ENCODE measurements at places on chromosomes 2 and 18.

- no peak for DNase-seq
These were observed 1822.6 kb downstream of the SUCLG1 start for GRCh38 chr2:82636402-82637020.

GRCh38 chr2:195410074-195410671, 246.9 kb upstream of the SLC39A10 start:
- no peak for DNase-seq

DNA sequence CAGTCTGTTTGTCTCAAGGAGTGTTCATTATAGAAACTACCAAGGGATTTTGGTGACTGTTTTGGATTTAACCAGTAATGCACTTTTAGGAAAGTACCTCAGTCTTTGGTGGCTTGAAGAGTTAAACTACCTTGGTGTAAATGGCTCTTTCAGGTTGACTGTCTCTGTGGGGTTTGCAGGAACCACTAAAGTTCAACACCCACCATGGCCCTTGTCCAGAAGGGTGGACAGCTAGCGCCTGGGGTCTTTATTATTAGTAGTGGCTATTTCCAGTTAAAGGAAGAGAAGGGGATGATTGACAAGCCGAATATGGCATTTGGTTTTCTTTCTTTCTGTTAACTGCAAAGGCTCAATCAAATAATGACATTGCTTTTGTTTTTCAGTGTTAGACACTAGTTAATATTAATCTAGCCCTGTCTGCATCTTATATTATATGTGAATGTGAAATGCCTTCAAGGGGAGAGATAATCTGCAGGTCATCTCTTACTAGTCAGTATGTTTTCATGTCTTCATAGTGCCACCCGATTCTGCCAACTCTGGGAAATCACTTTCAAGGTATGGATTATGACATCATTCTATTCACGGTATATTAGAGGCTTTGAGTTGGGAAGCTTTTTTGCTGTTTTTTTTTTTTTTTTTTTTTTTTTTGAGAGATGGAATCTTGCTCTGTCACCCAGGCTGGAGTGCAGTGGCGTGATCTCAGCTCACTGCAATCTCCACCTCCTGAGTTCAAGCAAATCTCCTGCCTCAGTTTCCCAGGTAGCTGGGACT, 56.4 kb downstream of the MAP4K4 start:
- DNase-seq: no peak

GRCh38 chr2:159230145-159230877, 56.2 kb downstream of the WDSUB1 start:
- no peak for DNase-seq

- DNase-seq: no peak
These were observed 149.9 kb downstream of the TMX3 start for GRCh38 chr18:68564961-68565360.

GRCh38 chr2:189375842-189376241, 65.4 kb upstream of the WDR75 start:
- DNase-seq: no peak

- no peak for DNase-seq
These were observed 4.2 kb upstream of the CNNM3 start for GRCh38 chr2:96811917-96812316.

DNA sequence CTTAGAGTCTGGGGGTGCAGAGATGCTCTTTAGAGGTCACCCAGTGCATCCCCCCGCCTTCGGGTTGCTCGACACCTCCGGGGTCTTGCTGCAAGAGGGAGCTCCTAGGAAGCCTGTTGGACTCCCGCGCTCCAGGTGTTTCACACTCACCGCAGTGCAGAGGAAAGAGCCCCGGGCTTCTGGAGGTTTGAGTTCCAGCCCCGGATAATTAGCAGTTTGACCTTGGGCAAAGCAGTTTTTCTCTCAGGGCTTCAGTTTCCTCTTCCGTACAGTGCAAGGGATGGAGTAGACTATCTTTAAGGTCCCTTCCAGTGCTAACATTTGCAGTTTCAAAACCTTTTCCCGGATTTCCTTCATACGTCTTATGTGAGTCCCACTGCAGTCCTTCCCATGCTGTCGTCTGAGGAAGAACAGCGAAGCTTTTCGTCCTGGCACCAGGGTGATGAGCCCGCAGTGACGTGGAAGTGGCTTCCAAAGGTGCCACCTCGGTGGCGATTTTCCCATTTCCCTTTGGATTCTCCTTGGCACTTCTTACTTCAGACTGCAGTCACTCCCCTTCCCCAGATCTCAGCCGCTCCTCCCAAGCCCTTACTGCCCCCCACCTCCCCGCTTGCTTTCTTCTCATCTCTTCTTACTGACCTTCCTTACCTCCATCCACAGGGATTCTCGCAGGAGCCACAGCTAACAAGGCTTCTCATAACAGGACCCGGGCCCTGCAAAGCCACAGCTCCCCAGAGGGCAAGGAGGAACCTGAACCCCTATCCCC, 585 bp downstream of the PNKD start:
- DNase-seq: no peak

GRCh38 chr2:94759211-94759610, 112.0 kb upstream of the TEKT4 start:
- no peak for DNase-seq

DNA sequence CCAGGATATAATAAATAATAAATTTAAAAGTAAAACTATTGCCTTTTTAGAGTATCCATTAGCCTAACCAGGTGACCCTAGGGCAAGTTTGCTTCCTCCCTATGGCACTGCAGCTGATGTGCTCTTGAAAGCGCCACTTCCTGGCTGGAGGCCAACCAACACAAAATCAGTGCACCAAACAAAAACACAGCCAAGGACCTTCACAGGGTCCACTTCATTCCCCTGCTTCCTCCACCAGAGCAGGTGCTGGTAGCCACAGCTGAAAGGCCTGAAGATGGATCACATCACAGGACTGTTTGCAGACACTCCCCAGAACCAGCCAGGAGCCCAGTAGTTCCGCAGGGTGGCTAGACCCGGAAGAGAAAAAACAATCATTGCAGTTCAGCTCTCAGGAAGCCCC, 108.8 kb downstream of the TWIST2 start:
- no peak for DNase-seq

GRCh38 chr18:24877546-24877945, 417.1 kb downstream of the HRH4 start:
- DNase-seq: no peak

GRCh38 chr2:207600231-207600630, 25.0 kb downstream of the METTL21A start:
- no peak for DNase-seq

- DNase-seq: no peak
These were observed 79.1 kb downstream of the LYPD6 start for GRCh38 chr2:149409506-149409905.

- no peak for DNase-seq
These were observed 225.8 kb downstream of the RNF152 start for GRCh38 chr18:61666876-61667590.

DNA sequence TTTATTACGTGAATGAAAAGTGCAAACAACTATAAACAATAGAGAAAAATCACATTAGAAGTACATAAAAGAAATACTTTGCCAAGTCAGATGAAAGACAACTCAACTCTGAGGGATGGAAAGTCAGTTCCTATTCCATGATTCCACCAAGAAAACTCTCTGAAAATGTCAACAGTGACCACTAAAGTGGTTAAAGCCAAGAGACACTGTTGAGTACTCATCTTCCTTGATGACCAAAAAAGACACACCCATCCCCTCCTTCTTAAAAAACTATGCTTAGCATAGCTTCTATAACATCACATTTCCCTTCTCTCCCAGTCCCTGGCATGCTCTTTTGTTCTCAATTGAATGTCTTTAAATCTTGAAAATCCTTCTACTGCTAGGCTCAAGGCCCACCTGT, 160.0 kb downstream of the TCF4 start:
- DNase-seq: no peak

DNA sequence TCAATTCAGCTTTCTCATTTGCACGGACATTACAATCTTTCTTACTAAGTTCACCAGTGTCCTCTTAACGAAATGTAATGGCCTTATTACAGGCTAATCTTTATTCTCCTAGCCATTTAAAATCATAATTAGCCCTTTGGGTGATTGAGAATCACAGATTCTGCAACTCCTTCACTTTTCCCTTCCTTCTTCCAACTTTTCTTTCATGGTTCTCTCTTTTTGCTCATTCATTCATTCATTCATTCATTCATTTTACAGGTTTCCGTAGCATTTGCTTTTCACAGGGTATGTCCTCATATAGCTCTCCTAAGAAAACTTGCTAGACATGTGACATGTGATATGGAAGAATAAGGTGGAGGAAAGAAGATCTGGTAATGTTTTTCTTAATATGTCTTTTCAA, 16.0 kb downstream of the TBR1 start:
- no peak for DNase-seq

GRCh38 chr2:102872388-102872787, 110.6 kb downstream of the TMEM182 start:
- no peak for DNase-seq

DNA sequence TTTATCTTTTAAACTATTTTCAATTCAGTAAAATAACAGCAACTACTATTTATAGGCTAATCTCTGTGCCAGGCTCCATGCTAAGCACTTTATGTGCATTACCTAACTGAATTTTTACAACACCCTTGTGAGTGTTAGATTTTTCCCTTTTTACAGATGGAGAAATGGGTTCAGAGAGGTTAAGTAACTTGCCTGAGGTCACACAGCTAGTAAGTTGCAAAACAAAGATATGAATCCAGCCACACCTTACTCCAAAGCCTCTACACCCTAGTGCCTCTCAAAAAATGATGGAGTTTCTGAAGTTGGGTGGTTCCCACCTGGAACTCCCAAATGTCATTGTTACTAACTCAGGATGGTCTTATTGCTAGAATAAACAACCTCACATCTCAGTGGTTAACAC, 60.8 kb downstream of the RHOB start:
- DNase-seq: no peak

DNA sequence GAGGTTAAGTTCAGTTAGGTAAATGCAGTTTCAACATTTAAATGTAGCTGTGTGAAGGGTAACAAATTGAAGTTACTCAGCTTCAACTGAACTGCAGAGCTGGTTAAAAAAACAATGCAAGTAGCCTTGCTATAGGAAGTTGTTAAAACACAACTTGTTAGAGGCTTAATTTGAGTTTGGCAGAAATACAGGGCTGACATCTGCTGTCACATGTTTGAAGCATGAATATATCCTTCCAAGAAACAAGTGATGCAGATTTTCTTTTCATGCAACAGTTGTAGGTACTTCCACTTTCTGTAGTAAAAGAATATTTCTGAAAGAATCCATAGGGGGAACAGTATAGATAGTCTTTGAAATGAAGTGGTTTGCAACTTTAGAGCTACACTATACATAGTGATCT, 208.7 kb upstream of the RASGRP3 start:
- no peak for DNase-seq

DNA sequence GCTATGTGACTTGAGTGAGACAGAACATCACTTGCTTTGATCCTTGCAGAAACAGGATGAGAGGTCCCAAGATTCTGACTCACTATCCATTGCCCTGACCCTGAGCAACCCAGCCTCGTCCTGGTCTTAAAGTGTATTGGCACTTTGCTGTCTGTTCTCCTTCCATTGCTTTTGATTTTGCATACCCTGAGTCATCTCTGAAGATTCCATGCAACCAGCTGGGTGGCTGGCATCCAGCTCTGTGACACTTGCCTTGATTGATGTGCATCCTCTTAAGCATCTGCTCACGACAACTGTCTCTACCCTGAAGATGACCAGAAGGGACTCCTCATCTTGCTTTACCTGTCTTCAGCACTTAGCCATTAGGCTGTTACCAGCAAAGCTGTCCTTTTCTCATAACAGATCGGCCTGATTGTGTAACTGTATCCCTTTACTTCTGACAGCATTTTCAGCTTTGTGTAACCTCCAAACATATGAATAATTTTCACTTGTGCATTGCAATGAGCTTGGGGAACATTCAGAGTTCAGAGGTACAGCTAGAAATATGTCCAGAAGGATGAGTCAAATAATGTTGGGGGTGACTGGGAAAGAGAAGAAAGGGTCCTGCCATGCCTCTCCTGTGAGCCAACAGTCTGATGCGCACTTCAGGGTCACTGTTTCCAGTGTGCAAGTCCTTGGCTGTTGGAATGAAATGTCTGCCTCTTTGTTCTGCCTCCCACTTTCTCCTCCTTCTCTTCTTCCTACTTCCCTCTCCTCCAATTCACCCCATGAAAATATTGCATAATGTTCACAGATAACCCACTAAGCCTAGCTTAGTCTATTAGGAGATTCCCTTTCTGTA, 249.7 kb upstream of the OSR1 start:
- DNase-seq: no peak

GRCh38 chr18:36672437-36673344, 156.1 kb downstream of the TPGS2 start:
- no peak for DNase-seq

GRCh38 chr18:48418539-48419276, 9.5 kb upstream of the ZBTB7C start:
- DNase-seq: no peak

DNA sequence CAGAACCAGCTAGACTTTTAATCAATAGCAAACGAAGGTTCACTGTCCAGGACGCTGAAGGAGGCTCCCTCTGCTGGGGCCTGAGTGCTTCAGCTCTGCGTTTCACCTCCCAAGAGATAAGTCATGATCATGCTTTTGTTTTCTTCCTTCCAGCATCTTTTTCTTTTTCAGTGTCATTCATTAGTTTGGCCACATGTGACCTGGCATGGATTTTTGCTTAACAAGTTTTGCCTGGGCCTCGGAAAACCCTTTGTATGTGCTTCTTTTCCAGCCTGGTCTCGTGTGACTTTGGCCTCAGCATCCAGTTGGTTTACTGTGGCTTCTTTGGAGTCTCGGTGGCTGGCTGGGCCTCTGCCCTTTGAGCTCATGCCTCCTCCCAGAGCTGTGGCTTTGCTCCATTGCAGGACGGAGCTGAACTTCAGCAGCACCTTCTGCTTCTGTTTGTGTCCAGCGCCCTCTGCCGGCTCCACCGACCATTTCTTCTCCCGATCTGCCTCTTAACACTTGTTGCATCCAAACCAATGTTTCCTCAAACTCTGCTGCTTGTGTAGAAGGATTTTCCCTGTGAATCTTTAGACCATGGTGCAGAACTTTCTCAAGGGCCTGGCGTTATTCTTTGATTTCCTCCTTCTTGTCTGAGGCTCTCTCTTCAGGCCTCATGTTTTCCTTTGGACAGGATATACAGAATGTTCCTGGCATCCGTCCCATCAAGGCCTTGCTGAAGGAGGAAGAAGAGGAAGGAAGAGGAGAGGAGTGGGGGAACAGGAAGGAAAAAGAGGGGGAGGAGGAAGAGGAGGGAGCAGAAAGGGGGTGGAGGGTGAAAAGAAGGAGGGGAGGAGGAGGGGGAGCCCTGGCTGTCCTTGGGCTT, 23.6 kb upstream of the HES6 start:
- DNase-seq: peak; percentile 47

GRCh38 chr2:160647967-160648685, 154.5 kb upstream of the RBMS1 start:
- no peak for DNase-seq

DNA sequence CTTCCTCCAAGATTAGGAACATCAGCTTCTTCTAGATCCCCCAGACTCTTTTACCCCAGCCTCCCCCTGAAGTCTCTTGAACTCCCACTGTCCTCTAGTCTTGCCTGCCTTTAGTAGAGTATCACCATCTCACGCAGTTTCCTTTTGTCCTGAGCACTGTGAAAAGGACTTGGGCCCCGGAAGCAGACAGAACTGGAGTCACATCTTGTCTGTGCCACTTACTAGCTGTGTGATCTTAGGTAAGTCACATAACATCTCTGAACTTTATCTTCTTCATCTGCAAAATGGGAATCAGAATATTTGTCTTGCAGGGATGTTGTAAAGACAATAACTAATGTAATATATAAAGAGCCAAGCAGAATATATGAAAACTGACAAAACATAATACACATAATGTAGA, 8.4 kb upstream of the TRABD2A start:
- no peak for DNase-seq

GRCh38 chr18:2987876-2988790, 24.8 kb downstream of the LPIN2 start:
- DNase-seq: no peak
